ENCODE measurements at places on chromosomes 3 and 15.

DNA sequence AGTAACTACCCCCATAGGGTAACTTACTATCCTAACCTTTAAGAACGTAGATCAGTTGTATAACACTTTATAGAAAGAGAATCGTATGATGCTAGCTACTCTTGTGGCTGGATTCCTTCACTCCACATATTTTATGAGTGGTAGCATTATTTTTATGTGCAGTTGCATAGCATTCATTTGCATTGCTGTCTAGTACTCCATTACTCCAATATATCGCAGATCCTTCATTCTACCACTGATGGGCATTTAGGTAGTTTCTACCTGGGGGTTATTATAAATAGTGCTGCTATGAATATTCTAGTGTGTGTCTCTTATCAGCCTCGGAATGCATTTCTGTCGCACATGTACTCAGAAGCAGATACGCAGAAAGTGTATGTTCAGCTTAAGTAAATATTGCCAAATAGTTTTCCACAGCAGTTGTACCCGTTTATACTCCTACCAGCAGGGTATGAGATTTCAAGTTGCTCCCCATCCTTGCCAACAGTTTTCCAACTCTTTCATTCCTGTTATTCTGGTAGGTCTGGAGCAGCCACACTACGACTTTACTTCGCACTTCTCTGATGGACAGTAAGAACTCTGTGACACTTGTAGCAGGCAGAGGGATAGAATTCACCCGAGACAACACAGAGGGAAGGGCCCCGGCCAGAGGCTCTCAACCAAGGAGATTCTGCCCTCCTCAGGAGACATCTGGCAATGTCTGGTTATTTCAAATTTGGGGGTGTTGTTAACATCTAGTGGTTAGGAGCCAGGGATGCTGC is 9.8 kb upstream of the VGLL4 start:
- no peak for DNase-seq

- DNase-seq, result no peak
Observed at GRCh38 chr15:86205096-86205495, 125.4 kb downstream of the AGBL1 start.

DNA sequence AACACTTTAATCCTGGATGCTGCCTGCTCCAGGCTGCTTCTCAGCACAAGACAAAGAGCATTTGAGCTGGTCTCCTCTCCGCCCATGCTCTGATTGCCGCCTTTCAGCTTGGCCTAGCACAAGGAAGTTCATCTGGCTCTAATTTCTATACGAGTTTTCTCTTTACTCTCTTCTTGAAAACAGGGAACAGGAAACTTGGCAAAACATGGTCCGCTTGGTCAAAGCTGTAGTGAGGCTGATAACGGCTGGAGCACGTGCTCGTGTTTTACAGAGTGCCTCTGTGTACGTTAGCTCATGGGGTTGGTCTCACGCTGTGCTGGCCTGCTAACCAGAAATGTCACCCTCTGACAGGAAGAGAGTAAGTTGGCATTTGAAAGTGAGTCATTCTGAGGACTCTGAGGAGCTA is 19.2 kb downstream of the RARRES1 start:
- DNase-seq, result no peak

- no peak for DNase-seq
Observed at GRCh38 chr3:9122732-9123364, 126.6 kb downstream of the SRGAP3 start.

DNA sequence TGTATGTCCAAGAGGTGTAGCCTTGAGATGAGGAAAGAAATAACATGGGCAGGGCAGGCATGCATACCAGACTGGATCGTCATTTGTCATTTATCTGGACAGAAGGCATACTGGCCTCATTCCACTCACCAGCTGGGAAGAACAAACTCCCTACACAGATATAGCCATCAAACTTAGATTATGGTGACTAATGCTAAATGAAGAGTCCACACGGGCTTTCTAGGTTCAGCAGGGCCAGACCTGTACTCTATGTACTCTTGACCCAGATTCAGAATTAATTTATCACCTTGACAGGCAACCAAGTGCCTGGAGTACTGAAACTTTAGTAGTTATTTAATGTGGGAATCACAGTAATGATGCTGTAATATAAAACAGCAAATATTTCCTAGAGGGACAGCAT is 164.3 kb upstream of the IL12A start:
- DNase-seq, result no peak

DNA sequence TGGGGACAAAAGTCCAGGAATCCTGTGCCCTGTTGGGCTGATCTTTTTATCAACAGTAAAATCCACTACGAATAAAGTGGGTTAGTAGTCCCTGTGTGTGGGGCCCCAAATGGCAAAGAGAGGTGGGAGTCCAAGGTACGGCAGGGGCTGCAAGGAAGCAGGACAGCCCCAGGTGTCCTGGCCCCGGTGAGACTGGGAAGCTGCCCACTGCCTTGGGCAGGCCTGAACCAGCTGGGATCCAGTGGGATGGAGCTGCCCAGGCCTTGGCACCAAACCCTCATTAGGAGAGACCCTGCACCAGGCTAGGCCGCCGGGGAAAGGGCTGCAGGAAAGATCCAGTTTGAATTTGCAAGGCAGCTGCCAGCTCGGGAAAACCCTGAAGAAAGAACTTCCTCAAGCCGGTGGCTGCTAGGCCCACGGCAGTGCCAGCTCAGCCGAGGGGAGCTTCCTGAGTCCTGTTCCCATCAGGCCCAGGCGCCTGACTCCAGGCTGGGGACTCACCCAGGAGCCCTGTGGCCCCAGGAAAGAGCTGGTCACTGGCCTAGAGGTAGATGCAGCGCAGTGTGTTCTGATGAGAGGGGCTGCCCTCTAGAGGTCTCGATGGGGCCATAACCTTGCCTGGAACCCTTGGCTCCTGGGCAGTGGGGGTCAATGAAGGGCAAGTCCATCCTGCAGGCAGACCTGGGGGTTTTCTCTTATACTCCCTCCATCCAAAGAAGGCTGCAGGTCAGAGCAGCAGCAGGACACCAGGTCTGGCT is 14.4 kb upstream of the GNAI2 start:
- no peak for DNase-seq

- no peak for DNase-seq
Observed at GRCh38 chr3:107211608-107212007, 165.6 kb upstream of the CCDC54 start.

GRCh38 chr3:168864107-168865021 is 768.6 kb upstream of the GOLIM4 start:
- DNase-seq, result no peak

DNA sequence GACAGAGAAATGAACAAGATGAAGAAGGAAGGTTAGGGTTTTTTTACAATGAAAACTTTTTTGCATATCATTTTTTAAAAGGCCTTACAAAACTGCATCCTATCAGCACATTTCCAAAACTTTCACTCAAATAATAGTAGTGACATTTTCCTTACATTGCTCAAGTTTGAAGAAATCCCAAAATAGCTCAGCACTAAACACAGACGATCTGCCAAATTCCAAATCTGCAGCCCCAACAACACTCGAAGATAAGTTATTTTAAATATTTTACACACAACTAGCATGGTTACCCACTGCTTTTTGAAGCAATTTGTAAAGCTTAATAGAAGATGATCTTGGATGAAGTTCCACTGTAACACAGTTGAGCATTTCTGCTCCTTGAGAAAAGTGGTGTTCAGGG is 535.6 kb upstream of the ALCAM start:
- no peak for DNase-seq

- no peak for DNase-seq
Observed at GRCh38 chr15:97597801-97598200, 362.7 kb upstream of the ARRDC4 start.

- no peak for DNase-seq
Observed at GRCh38 chr3:186538779-186539178, 5.4 kb downstream of the CRYGS start.

DNA sequence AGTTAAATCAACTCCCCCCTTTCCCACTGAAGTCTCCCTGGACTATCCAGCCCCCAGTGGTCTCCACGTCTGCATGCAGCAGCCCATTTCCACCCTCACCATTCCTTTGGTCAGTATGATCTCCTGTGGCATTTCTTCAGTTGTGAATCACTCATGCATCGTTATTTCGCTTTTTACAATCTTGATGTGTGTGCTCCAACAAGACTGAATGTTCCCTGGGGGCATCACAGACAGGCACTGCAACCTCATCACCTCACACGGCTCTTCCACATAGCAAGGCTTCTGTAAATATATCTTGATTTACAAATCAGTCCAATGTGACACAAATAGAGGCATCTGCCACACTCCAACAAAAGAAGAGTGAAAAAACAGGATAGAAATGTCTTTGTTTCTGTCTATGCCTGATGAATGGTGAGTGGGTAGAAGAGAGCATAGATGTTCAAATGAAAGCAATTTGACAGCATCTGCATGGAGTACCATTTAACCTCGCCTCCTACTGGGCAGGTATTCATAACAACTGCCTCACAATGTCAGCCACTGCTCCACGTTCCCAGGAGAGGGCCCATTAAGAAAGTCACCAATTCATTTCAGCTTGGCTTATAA is 5.2 kb downstream of the HEG1 start:
- DNase-seq, result no peak

DNA sequence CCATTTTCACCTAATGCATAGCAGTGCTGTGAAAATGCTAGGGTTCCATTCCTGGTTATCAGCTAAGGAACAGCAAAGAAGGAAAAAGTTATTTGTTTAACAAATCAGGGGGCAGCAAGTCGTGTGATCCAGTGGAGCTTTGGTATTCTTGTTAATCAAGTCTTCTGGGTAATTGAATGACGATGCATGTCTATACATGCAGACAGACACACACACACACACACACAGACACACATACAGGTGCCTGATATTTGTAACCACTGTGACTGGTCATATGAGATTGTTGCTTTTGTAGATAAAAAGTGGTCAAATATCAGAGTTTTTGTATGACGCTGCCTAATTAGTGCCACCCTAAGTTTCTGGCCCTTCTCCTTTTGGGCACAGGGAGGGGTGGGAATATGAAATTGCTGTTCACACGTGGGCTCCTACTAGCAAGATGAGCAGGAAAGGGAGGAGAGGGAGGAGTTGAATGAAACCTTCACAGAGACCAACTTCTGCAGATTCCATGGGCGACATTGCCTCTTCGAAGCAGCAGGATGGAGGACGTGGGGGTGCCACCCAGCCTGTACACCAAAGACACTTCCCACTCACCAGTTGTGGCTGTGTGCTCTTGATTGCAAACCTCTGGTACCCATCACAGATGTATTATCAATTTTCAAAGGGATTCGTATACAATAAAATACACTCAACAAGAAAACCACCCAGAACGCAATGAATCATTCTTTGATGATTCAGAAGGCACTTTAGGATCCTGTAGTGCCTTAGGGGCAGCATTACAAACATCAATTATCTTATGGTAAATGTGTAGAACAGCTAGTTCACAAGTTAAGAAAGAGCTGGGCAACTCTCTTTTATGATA is 281.9 kb upstream of the ICE2 start:
- DNase-seq, result no peak

DNA sequence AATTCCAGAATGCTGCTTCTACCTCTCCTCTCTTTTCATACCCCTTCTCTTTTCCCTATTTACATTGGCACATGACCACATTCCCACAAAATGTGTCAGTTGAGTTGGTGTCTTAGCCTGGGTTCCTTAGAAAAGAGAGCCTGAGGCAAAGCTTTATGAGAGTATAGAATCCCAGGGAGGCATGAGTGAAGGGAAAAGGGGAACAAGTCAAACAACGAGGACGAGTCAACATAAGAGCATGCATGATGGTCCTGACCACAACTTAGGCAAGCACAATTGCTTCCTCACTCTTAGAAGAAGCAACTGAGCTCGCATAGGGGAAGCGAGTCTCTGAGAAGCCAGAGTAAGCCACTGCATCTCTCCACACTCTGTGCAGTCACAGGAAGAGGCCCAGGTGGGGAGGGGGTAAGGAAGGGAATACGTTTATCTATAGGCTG is 15.4 kb upstream of the ZNF774 start:
- DNase-seq, result no peak

- DNase-seq, result no peak
Observed at GRCh38 chr3:40989141-40990061, 209.9 kb upstream of the CTNNB1 start.

- DNase-seq, result no peak
Observed at GRCh38 chr3:95356764-95357501, 1294.1 kb downstream of the NSUN3 start.

GRCh38 chr15:68229386-68230156 is at the start of gene CLN6:
Gene CLN6 (minus strand): TSS chr15:68229728. CDS start chr15:68229584, 144 bp downstream.
- peak; percentile 83 for DNase-seq

DNA sequence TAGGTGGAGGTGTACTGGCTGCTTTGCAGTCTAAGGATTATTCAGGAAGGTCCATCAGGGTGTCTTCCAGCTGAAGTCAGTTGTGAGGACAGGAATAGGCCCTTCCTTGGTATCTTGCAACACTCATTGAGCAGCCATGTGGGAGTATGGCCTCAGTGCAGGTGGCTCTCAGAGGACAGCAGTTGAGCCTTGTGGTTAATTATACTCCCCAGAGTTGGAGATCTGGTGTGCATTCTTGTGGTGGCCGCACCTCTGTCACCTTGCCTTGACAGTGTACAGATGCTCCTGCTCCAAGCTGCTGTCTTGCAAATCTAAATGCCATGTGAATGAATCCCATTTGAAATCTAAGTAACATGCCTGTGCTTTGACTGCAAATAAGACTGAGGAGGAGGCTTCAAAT is 339.9 kb upstream of the BCHE start:
- DNase-seq, result no peak

DNA sequence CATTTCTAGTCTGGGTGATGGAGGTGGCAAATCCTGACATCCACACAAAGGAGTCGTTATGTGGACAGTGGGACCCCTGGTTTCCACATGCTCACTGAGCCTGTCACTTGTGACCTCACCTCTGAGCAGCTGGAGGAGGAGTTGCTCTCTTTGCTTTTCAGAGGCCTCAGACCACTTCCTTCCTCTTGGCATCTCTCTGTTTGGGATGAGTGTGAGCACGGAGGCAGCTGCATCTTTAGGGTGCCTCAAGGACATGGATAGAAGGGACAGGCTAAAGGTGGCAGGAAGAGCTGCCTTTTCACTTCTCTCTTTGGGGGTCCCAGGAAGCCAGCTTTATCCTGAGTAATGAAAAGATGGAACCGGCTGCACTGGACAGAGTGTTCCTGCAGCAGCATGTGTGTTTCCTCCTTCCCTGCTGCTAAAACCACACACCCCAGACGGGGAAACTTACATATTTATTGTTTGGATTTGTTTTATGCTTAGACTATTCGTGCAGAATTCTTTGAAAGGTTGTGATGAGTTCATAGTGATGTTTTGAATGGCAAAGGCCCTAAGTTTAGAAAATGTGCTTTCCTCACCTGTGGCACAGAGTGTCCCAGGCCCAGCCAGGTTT is 31.8 kb downstream of the GPR171 start:
- no peak for DNase-seq

- DNase-seq, result peak; percentile 35
Observed at GRCh38 chr3:128559486-128560225, 66.7 kb upstream of the GATA2 start.

DNA sequence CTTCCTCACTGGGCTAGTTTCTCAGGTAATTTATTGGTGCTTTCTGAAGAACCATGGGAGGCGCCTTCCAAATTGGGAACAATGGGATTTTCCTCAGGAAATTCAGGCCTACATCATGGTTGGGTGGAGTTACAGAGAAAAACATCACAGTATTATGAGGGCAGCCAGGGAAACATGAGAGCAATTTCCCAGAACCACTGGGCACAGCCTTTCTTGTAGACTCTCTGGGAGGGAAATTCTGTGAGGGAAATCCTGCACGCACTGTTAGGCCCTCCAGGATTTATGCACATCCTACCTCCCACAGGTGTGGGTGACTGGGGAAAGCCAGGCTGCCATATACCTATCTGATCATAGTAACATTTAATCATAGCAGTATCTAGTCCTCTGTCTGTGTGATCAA is 13.2 kb downstream of the POPDC2 start:
- DNase-seq, result no peak

GRCh38 chr3:4065554-4065953 is 237.6 kb upstream of the SETMAR start:
- no peak for DNase-seq

- no peak for DNase-seq
Observed at GRCh38 chr3:109325109-109325508, 8.8 kb upstream of the DPPA2 start.
